Cerebellar cortex (tissue), 1 donor: ENCODE measurements at places on chromosomes 1 and 21.

GRCh38 chr1:60747353-60747752 lies 335.0 kb upstream of the NFIA start:
- no peak for DNase-seq

DNA sequence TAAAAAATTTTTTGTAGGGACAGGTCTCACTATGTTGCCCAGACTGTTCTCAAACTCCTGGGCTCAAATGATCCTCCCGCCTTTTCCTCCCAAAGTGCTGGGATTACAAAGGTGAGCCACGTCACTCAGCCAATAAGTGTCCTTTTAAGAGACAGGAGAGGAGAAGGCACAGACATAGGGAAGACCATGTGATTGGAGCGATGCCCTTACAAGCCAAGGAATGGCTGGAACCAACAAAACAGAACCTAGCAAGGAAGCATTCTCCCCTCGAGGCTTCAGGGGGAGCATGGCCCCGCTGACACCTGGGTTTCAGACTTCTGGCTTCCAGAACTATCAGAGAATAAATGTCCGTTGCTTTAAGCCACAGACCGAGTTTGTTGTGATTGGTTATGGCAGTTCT lies 37.0 kb downstream of the NDUFS5 start:
- DNase-seq: no peak

- DNase-seq: no peak
Observed at GRCh38 chr1:238562341-238562740, 671.6 kb upstream of the ZP4 start.

DNA sequence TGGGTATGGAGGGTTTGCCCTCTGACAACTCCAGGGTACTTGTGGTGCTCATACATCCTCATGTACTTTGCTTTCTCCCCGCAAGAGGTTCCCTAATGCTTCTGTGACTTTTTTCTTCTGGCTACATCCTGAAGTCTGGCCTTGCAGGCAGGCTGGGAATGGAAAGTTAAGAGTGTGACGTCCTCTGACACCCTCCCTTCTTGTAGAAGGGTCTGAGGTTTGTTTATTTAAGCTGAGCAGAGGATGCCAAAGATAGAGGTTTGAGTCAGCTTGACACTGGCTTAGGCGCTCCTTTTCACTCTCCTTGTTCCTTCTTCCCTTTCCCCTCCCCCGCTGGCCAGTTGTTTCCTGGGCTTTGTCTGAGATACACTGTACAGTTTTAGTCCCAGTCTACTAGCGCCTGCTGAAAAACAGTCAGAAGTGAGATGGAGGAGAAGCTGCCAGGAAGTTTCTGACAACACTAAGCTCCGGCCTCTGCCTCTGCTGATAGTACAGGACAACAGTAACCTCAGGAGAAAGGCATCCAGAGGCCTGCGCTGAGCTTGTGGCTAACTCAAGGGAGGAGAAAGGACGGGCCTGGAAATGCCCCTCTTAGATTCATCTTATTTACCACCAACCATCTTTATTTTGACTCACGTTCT lies at the start of gene MACF1:
MACF1 (plus strand) TSS at position 255 of the 641 bp plus-strand sequence; CDS start at position 583, 328 bp downstream.
- peak; percentile 46 for DNase-seq

DNA sequence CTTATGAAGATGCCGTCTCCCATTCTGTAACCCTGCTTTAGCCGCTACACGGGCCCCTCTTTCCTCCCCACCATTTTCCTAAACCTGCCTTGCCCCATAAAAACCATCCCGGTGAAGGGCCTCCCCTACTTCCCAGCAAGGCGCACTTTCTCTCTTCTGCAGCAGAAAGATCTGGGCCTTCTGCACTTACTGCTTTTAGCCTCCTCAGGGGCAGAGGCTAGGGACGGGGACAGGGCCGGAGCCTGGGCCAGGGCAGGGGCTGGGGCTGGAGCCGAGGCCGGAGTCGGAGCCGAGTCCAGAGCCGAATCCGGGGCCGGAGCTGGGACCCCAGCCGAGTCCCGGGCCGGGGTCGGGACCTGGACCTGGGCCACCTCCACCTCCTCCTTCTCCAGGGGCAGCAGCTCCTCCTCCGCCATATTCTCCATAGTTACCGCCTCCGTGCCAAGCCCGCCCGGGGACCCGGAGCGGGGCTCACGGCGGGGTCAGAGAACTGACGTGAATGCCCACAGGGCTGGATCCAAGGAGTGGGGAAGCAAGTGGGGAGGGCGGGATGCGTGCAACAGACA lies 382 bp downstream of the TRMT1L start:
- DNase-seq: peak; percentile 41

- no peak for DNase-seq
Observed at GRCh38 chr1:4768553-4768952, 114.1 kb downstream of the AJAP1 start.

GRCh38 chr21:36804874-36805611 lies 106.1 kb downstream of the SIM2 start:
- peak; percentile 16 for DNase-seq

- no peak for DNase-seq
Observed at GRCh38 chr1:3924825-3925220, 24.8 kb upstream of the C1orf174 start.

GRCh38 chr1:155012776-155013602 lies 10.4 kb downstream of the ZBTB7B start:
- DNase-seq: no peak

GRCh38 chr1:22129501-22130117 lies 13.3 kb downstream of the WNT4 start:
- DNase-seq: no peak

GRCh38 chr1:209675565-209676154 lies 448 bp downstream of the G0S2 start:
- DNase-seq: peak; percentile 53

DNA sequence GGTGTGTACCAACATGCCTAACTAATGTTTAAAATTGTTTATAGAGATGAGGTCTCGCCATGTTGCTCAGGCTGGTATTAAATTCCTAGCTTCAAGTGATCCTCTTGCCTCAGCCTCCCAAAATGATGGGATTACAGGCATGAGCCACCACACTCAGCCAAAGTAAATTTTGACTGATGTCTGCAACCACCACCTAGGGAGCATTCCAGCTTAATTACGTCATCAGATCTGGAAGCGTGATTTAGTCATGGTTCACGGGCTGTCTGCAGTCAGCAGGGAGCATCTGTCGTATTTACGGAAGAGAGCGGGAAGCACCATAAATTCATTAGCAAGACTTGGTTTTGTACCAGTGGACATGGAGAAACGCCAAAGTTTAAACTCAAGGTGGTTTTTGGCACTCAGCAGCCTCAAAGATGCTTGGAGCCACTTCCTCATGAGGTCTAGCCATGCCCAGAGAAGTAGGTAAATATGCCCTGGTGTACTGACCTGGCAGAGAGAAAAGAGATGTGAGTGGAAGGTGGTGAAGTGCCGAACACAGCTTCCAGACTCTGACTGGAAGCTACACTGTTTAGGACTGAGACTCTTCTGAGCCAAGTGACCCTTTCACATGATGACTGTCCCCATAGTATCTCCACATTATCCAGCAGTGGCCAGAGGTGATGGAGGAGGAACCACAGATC lies 60.8 kb upstream of the SLC35F3 start:
- DNase-seq: peak; percentile 2

- peak; percentile 88 for DNase-seq
Observed at GRCh38 chr1:234214911-234215892, 158.1 kb upstream of the COA6 start.

GRCh38 chr21:30164796-30165195 lies 1.8 kb downstream of the CLDN17 start:
- no peak for DNase-seq

DNA sequence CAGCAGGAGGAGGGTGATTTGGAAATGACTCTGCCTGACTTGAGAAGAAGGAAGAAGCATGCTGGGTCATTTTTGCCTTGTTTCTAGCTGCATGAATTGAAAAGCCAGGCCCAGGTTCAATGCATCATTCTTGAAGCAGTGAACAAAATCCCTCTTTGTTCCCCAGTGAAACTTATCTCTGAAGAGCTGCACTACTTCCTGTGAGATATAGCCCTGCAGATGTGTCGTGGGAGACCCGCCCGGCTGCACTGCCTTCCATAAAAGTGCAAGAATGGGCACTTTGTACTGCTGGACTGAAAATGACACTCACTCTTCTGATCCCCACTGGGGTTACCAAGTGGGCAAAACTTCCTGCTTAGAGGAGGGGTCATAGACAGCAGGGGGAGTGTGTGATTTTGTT lies 249.2 kb upstream of the NFIA start:
- no peak for DNase-seq

- no peak for DNase-seq
Observed at GRCh38 chr1:81702903-81703302, 97.8 kb upstream of the ADGRL2 start.
